ENCODE measurements at places on chromosomes 5 and 9.

DNA sequence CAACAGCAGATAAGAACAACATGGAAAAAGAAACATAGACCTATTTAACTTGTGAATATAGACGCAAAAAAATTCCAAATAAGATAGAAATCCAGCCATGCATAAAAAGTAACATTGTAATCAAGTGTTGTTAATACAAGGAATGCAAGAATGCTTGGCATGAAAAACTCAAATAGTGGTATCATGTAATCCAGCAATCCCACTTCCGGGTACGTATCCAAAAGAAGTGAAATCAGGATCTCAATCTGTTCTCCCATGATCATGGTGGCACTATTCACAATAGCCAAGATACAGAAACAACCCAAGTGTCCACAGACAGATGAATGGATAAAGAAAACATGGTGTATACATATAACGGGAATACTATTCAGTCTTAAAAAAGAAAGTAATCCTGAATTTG lies 437.4 kb downstream of the ARHGEF28 start:
- DNase-seq = no peak

DNA sequence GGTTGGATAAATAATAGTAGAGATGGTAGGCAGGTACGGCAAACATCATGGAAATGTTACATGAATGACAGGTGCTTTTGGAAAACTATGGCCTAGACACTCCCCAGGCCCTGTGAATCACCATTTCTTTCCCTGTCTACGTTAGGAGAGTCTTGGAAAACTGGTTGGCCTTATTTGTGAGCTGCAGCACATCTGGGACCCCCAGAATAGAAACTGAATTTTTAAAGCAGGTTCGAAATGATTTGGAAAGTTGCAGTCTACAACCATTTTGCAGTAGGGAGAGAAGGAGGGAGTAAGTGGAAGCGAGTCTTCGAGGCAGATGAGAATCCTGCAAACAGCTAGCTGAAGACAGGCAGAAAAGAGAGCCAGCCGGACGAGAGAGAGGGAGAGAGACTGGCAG lies 13.0 kb downstream of the C1QTNF2 start:
- DNase-seq = no peak

DNA sequence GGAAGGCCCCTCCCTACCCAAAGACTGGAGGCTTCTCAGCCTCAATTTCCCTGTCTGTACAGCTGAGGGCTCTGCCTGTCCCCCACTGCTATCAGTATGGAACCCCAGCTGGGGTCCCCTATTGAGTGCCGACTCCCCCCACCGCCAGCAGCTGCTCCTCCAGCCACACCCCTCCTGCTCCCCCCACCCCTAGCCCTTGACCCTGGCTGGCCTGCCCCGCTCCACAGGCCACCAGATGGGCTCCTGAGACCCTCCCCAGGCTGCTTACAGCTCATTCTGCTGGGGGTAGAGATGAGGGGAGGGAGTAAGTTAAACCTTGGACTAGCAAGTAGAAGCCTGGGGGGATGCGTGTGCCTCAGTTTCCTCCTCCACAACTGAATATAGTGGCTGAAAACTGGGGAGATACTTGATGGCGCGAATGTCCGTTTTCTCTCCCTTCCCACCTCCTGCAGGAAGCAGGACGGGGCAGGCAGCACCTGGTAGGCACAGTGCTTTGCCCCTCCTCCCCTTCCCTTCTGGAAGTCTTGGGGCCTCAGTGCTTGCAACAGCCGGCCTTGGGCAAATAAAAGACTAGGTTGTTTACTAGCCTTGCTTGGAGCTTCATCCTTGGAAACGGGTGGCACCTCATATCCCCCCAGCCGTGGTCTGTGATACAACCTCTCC lies 19.1 kb downstream of the URM1 start:
- no peak for DNase-seq

DNA sequence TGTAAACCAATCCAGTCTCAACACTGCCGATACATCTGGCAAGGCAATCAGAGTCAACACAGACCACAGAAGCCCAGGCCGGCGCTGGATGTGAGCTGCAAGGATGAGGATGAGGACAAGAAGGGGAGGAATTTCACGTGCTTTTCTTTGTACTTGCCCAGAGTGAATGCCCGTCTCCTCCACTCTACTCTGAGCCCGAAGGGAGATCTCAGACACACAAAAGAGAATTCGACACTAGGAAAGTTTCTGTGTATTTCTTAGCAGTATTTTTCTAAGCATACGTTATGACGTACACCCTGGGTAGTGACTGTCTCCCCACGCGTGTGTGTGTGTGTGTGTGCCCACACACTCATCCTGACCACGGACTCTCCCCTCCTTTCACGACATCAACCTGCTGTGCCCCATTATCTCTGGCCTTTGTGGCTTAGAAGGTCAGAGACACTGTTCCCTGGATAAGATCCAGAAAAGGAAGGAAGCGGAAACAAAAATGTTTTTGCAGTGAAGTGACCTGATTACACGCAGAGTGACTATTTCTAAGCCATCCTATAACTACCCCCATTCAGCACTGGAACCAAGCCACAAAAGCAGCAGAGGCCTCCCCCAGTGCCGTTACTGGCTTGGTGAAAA lies 227.3 kb upstream of the DAPK1 start:
- DNase-seq = no peak

GRCh38 chr9:86042199-86042978 lies 57.0 kb downstream of the GOLM1 start:
- DNase-seq = no peak

GRCh38 chr9:2624051-2624682 lies 2.6 kb downstream of the VLDLR start:
- DNase-seq = no peak

DNA sequence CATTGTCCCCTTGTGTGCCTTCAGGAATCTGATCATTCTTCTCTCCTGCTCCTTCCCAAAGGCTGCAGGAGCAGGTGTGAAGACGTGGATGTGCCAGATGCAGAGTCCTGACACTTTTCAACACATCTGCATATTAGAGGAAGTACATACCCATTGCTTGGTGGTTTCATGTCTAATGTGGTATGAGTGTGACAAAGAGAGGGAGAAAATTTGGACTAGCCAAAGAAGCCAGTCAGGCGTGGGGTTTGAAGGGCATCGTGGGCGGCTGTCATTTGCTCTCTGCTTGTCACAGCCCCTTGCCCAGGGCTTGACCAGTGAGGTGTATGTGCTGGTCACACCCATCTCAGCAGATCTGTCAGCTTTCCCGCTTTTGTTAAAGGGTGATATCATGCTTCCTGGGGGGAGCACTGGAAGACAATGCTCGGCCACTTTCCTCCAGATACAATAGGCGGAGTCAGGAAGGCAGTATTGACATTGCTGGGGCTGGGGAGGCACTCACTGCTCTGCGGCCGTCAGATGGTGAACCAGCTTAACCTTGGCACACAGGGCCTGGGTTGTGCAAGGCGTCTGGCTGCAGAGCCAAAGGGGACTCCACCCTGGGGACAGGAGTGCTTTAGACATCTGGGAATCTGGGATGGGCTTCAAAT lies 8.6 kb downstream of the TEK start:
- DNase-seq = no peak

DNA sequence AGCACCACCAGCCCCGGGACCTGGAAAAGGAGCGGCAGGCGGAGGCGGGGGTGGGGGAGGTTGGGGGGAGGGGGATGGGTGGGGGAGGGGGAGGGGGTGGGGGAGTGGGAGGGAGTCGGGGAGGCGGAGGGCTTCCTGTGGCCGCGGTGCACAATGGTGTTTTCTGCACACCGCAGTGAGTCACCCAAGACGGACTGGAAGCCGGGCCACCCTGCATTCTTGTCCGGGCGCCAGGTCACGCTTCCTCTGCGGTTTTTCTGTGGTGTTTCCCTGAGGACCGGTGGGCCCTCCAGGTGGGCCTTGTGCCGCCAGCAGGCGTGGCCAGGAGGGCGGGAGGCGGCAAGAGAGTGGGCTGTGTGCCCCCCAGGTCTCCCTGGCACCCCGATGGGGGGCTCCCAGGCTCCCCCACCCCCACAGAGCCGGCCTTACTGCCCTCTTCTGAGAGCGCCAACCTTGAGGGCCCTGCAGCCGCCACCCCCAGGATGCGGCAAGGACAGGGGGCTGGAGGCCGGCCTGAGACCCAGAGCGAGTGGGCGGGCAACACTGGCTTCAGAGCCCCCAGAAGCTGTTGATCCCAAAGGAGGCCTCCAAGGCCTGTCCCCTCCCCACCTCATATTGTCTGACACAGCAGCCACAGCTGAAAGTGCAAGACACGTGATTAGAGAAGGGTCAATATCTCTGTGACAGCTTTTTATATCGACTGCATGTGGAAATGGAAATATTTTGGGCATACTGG lies 11.1 kb downstream of the EXD3 start:
- DNase-seq = no peak

DNA sequence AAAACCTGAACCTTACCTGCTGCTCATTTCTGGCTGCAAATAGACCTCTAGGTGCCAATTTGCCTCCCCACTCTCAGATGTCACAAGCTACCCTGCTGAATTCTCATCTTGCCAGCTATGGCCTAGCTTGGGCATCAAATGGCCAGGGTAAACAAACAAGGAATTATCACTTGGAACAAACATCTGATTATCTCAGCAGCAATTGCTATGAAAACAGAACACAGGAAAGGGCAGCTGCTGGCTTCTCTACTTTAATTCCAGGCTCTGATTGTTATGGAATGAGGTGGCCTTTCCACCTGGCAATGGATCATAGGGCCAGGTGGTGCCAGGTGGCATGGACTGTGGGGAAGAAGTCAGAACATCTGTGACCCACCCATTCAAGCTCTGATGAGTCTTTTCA lies 505.1 kb downstream of the TLR4 start:
- peak; percentile 47 for DNase-seq

DNA sequence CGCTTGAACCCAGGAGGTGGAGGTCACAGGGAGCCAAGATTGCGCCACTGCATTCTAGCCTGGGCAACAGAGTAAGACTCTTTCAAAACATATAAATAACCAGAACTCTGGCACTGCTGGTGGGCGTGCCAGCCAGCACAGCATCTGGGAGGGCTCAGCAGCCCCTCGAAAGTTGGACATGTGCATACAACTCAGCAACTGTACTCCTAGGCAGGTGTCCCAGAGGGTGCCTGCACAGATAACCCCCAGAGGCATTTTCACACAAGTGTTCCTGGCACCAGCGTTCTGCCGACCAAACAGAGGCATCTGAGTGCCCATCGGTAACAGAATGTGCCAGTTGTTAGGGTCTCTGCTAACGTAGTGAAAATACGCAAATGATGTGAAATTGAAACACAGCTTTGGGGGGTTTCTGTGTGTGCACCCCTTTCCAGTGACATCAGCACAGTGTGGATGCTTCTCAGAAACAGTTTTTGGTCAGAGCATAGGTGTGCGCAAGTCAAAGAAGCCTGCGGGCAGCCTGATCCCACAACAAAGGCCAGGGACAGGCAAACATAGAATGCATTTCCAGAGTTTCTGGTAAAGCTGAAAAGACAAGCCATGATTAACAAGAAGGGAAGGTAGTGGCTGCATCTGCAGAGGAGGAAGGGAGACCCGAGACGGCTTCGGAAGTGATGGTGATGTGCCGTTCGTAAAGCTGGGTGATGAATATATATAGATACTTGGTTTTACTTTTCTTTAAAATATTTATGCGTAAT lies 190.2 kb downstream of the CACNA1B start:
- no peak for DNase-seq

Measured in NCI-H2081 treated with DMSO at 0.1 percent for 48 hours (cell line).